ENCODE measurements at places on chromosomes 7 and 10. TPM values are rescaled to one million over a fixed set of nuclear protein-coding genes. Genes with fewer than 3 reads are reported as not detected.

DNA sequence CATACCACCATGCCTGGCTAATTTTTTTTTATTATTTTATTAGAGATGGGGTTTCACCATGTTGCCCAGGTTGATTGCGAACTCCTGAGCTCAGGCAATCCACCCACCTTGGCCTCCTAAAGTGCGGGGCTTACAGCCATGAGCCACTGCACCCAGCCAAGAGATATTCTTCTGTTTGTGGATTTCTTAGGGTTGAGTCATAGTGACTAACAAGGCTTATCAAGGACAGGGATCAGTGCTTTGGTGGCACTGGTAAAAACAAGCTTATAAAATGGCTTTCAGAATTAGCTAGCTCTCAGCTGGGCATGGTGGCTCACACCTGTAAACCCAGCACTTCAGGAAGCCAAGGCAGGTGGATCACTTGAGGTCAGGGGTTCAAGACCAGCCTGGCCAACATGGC lies 122.4 kb downstream of the ZNF248 start:
- no peak for DNase-seq

- no peak for DNase-seq
Measured at GRCh38 chr10:129163531-129163930, 303.5 kb upstream of the MGMT start.

- no peak for DNase-seq
Measured at GRCh38 chr10:58516119-58516518, 3.4 kb downstream of the BICC1 start.

ANKRD30A gene
- not detected for total RNA-seq

DNA sequence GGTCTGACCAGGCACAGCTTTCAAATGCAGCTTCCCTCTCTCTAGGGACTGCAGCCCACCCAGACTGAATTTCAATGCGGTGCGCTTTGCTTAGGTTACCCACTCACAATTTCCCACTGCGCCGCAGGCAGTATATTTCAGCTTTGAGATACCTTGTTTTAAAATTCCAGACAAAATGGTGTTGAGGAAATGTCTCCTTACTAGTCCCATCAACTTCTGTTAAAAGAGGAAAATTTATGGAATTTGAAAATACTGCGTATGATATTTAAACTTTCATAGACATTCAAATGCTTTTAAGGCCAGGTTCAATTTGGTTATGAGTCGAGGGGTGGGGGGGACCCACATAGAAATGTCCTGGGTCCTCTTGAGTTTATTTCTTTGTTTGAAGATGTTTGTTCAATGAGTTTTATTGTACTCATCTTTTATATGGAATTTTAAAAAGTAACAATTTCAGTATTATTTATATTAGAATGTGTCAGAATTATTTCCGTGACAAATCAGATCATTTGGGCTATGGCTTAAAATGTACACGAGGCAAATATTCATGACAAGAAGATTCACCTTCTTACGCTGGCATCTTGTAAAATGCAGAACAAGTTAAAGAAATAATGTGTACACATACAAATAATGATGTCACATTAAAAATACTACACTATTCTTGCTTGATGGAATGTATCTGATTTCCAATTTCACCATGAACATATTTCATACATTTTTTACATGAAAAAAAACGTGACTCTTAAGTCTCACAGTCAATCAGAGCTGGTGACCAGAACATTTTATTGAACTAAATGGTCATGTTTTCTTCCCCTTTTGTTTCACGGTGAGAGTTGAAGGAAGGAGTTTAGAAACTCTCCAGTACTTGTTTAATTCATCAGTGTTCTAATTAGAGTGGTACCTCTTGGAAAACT lies 1.3 kb downstream of the IKZF1 start:
- DNase-seq = no peak

DNA sequence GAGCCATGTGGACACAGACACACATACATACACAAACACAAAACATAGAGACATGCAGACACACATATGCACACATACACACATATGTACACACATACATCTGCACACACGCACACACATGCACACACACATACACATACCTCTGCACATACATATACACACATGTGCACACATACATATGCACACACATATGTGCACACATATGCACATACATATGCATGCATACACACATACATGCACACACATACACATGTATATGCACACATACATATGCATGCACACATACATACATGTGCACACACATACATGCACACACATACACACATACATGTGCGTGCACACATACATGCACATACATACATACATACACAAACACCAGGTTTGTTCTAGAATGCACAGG lies 236.3 kb upstream of the FOXK1 start:
- no peak for DNase-seq

RBP3 gene
- not detected for total RNA-seq
